PC-3 (cell line): ENCODE measurements at places on chromosomes 2 and 18. TPM values are rescaled to one million over a fixed set of nuclear protein-coding genes. Genes with fewer than 3 reads are reported as not detected.

- H3K4me1 ChIP-seq, result peaks cover 17% of the 10 kb centered on the region
- no peaks in the 10 kb centered on the region for H3K36me3 ChIP-seq
- no peak overlapping the region for H3K27ac ChIP-seq
- H3K27me3 ChIP-seq, result no peaks in the 10 kb centered on the region
Measured at GRCh38 chr2:64989982-64990614, 899 bp downstream of the SLC1A4 start.

The GPR45 gene
- not detected in 2 replicates for total RNA-seq

DNA sequence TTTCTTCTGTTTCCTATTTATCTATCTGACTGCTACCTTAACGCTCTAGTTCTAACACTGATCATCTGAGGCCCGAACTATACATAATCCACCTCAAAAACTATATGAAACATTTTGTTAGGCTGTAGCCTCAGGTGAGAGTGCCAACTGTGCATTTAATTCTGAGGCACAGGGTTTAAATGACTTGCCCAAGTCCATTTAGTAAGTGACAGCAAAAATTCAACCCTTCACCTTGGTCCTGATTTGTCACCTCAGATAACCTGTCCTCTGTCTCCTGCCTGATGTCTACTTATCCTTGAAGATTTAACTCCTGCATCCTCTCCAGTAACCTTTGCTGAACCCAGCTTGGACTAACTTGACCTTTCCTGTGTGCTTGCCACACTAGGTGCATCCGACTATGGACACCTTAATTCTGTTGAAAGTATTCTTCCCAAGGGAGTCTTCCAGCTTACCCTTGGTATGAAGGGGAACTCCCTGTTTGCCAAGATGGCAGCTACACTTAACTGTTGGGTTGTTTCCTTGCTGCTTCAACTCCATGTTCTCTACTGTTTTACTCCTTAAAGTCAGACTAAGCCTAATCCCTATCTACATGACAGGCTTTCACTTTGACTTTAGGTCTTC, 23.5 kb downstream of the CD302 start:
- H3K27ac ChIP-seq, result no peak overlapping the region
- H3K27me3 ChIP-seq, result no peaks in the 10 kb centered on the region
- H3K36me3 ChIP-seq, result peaks cover 6% of the 10 kb centered on the region; the same call in 1 of the 2 replicates
- DNase-seq, result no peak
- no peaks in the 10 kb centered on the region for H3K4me1 ChIP-seq
- no peak overlapping the region for H3K4me3 ChIP-seq

GRCh38 chr18:79859314-79859713, 61.6 kb downstream of the KCNG2 start:
- H3K27ac ChIP-seq, result no peak overlapping the region
- H3K4me1 ChIP-seq, result peaks cover 8% of the 10 kb centered on the region; the same call in 1 of the 2 replicates
- DNase-seq, result no peak

The CBLN2 gene
- not detected in 2 replicates for total RNA-seq

DNA sequence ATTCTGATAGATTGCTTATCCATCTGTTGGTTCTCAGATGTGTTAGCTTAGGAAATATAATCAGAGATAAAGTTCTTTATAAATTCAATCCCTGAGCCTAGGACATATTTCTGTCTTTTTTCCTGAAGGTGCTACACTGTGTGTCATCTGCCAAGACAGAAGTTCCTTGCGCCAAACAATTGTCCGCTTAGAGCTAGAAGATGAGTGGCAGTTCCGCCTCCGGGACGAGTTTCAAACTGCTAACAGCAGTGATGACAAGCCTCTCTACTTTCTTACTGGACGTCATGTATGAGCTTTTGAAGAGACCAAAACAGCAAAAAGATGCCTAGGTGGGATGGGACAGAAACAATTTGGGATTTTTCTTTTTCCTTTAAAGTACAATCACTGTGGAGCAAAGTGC, 78.0 kb downstream of the ESCO1 start:
- DNase-seq, result no peak
- H3K36me3 ChIP-seq, result peaks cover 12% of the 10 kb centered on the region; the same call in 1 of the 2 replicates
- no peaks in the 10 kb centered on the region for H3K27me3 ChIP-seq
- no peak overlapping the region for H3K27ac ChIP-seq
- H3K4me3 ChIP-seq, result no peak overlapping the region
- no peaks in the 10 kb centered on the region for H3K4me1 ChIP-seq

- peaks cover 22% of the 10 kb centered on the region for H3K4me1 ChIP-seq
- H3K36me3 ChIP-seq, result no peaks in the 10 kb centered on the region
- no peak overlapping the region for H3K4me3 ChIP-seq
Measured at GRCh38 chr2:237440819-237441281, 26.9 kb upstream of the COL6A3 start.

GRCh38 chr2:234403074-234403473, 93.8 kb downstream of the ARL4C start:
- DNase-seq, result no peak
- H3K36me3 ChIP-seq, result no peaks in the 10 kb centered on the region
- 0 out of 2 replicates have a peak, but pooled peaks cover 6% of the 10 kb centered on the region for H3K4me1 ChIP-seq
- H3K27ac ChIP-seq, result no peak overlapping the region

DNA sequence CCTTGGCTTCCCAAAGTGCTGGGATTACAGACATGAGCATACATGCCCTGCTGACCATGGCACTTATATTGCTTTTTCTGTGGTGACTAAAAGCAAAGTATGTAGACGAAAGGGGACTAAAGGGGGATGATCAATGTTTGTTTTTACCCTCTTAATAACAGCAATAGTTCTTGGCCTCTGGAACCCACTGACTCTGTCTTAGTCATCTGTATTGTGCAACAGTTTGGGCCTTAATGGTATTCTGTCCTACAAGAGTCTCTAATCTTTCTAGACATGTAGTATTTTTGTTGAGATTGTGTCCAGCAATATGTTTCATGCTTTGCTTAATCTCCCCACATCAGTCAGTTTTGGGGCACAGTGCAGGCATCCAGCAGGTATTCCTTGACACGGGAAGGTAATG, 359.9 kb upstream of the FANCL start:
- H3K27ac ChIP-seq, result no peak overlapping the region
- H3K27me3 ChIP-seq, result no peaks in the 10 kb centered on the region
- no peak overlapping the region for H3K4me3 ChIP-seq
- peaks cover 23% of the 10 kb centered on the region for H3K4me1 ChIP-seq
- peak; percentile 92 for DNase-seq
- H3K36me3 ChIP-seq, result no peaks in the 10 kb centered on the region

The UGT1A10 gene
- 0.46 TPM in 1 of 2 replicates, not detected in the other for total RNA-seq

DNA sequence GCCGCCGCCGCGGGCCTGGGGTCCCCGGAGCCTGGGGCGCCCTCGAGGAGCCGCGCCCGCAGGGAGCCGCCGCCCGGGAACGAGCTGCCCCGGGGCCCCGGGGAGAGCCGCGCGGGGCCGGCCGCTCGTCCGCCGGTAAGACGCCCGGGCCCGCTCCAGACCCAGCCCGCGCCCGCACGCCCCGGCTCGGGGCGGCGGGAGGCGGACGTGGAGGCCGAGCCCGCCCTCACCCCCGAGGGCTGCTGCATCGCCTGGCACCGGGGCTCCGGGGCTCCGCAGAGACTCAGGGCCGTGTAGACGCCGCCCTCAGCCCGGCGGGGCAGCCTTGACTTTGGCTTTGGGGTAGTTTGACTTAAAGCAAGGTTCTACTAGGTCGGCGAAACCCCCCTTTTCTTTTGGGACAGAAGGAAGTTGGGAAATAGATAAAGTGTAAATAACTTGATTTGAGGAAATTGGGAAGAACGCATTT, 335 bp downstream of the ERFE start:
- DNase-seq, result no peak
- H3K36me3 ChIP-seq, result no peaks in the 10 kb centered on the region; the same call in 1 of the 2 replicates
- H3K4me3 ChIP-seq, result peak overlapping the region; percentile 63
- no peaks in the 10 kb centered on the region for H3K27me3 ChIP-seq

DNA sequence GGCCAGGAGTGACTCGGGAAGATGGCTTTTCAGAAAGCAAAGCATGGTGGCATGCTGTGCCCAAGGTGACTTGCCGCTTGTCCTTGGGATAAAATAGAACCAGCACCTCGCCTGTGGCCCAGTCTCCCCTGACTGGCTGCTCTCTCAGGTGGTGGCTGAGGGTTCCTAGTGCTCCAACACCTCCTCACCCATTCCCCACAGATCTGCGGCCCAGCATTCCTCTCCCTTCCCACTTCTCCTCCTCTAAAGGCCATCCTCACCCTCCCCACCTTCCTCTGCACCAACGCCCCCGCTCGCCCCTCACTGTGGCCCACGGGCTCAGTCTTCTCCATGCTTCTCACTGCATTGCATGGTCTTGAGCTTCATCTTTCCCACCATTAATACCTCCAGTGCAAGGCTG, 132.4 kb downstream of the PXDN start:
- no peak overlapping the region for H3K4me3 ChIP-seq
- no peaks in the 10 kb centered on the region for H3K27me3 ChIP-seq
- no peak overlapping the region for H3K27ac ChIP-seq
- no peaks in the 10 kb centered on the region for H3K36me3 ChIP-seq
- no peak for DNase-seq

DNA sequence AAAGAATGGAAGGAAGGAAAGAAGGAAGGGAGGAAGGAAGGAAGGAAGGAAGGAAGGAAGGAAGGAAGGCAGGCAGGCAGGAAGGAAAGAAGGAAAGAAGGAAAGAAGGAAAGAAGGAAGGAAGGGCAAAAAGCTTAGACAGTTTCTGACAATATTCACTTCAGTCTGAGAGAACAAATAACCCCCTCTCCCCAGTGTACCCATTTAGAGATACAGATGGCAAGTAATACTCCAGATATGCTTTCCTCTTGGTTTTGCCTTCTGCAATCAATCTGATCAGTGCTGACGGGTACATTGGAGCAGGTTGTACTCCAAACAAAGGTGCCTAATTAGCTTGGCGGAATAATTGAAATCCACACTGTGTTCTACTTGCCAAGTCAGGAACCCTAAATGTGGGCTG, 534.6 kb upstream of the TMEFF2 start:
- no peaks in the 10 kb centered on the region for H3K36me3 ChIP-seq
- no peaks in the 10 kb centered on the region for H3K4me1 ChIP-seq
- no peak overlapping the region for H3K27ac ChIP-seq
- no peak for DNase-seq

The AFF3 gene
- total RNA-seq, result 0.04 and 0.06 TPM in 2 replicates

DNA sequence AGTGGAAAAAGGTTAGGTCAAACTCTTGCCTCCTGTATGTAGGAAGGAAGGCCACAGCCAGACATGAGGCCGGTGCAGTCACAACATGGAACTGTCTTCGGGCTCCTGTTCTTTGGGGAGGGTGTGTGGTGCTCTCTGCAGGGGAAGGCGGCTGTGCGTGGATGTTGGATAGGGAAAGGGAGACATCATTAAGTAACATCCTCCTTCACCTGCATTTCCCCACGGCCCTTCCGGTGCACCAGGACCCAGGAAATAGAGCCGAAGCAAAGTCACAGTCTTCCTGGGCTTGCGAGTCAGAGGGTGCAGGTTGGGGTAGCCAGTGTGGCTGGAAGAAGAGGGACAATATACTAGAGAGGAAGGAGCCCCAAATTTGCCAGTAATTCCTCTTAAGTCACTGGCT, 78.9 kb upstream of the SMAD7 start:
- DNase-seq, result no peak
- H3K27ac ChIP-seq, result no peak overlapping the region
- no peaks in the 10 kb centered on the region for H3K4me1 ChIP-seq
- H3K36me3 ChIP-seq, result no peaks in the 10 kb centered on the region
- no peaks in the 10 kb centered on the region for H3K27me3 ChIP-seq

GRCh38 chr2:110802208-110802932, 70.0 kb downstream of the ACOXL start:
- H3K27ac ChIP-seq, result no peak overlapping the region
- no peaks in the 10 kb centered on the region for H3K4me1 ChIP-seq
- peaks cover 14% of the 10 kb centered on the region for H3K36me3 ChIP-seq
- H3K4me3 ChIP-seq, result no peak overlapping the region
- H3K27me3 ChIP-seq, result no peaks in the 10 kb centered on the region
- no peak for DNase-seq

DNA sequence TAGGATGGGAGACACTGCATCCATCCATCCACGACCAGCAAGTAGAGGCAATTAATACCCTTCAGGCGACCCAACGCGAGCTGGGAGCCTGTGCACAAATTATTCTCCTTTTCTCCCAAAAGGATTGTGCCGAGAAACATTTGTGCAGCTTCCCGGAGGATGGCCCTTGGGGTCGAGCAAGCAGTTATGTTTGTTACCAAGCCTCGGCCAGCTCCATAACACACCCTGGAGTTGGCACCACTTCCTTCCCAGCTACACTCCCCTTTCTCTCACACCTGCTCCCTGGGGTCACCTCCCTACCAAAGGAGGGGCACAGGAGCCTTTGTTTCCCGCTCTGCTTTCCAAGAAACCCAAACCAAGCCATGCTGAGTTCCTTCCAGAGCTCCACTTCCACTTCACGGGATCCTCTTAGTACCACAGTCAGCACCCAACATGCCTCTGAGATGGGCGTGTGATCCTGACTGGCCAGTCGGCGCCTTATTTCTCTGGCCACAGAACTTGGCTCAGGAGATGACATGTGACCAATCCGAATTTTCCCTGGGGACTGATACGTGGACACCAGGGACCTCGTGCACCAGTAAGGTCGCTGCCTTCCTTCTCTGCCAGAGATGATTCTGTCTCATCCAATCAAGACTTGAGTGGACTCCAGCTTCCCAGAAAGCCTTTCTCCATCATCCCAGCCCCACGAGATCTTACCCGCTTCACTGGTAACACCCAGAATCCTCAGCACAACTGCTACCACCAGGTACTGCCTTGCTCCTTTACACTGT, 28.5 kb downstream of the GPR55 start:
- H3K4me3 ChIP-seq, result no peak overlapping the region
- no peak overlapping the region for H3K27ac ChIP-seq
- no peaks in the 10 kb centered on the region for H3K36me3 ChIP-seq
- DNase-seq, result no peak
- no peaks in the 10 kb centered on the region for H3K4me1 ChIP-seq

GRCh38 chr18:56108478-56109367, 520.7 kb upstream of the TCF4 start:
- no peak overlapping the region for H3K27ac ChIP-seq
- no peak for DNase-seq
- peaks cover 16% of the 10 kb centered on the region; the same call in 1 of the 2 replicates for H3K4me1 ChIP-seq

DNA sequence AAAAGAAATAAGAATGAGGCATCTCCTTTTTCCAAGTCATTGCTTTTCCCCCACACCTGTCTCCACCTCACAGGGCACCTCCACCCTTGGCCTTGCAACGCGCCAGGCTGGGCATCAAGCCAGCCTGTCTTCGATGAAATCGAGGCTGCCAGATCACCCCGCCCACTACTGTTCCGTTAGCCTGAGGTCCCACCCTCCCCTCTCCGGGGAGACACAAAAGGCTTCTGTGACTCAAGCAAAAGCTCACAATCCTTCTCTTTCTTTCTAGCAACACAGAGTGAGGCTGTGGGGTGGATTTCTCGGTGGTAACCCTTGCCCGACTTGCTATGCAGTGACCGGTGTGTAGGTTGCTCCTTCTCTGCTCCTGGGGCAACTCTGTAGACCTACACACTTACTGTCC, 9.9 kb downstream of the TNP1 start:
- no peaks in the 10 kb centered on the region for H3K36me3 ChIP-seq
- DNase-seq, result peak; percentile 41
- H3K27ac ChIP-seq, result no peak overlapping the region
- no peaks in the 10 kb centered on the region for H3K4me1 ChIP-seq

- no peaks in the 10 kb centered on the region for H3K27me3 ChIP-seq
- DNase-seq, result peak; percentile 82
- peak overlapping the region; percentile 91 for H3K4me3 ChIP-seq
- H3K27ac ChIP-seq, result peak overlapping the region; percentile 84
- peaks cover 26% of the 10 kb centered on the region for H3K4me1 ChIP-seq
- H3K36me3 ChIP-seq, result no peaks in the 10 kb centered on the region
Measured at GRCh38 chr2:14635391-14635871, 2.9 kb downstream of the LRATD1 start.
